Sciatic nerve (tissue), 2 donors: ENCODE measurements at places on chromosomes 5 and 9.

- no peak for DNase-seq
Measured at GRCh38 chr9:13939701-13940490, 374.0 kb downstream of the NFIB start.

DNA sequence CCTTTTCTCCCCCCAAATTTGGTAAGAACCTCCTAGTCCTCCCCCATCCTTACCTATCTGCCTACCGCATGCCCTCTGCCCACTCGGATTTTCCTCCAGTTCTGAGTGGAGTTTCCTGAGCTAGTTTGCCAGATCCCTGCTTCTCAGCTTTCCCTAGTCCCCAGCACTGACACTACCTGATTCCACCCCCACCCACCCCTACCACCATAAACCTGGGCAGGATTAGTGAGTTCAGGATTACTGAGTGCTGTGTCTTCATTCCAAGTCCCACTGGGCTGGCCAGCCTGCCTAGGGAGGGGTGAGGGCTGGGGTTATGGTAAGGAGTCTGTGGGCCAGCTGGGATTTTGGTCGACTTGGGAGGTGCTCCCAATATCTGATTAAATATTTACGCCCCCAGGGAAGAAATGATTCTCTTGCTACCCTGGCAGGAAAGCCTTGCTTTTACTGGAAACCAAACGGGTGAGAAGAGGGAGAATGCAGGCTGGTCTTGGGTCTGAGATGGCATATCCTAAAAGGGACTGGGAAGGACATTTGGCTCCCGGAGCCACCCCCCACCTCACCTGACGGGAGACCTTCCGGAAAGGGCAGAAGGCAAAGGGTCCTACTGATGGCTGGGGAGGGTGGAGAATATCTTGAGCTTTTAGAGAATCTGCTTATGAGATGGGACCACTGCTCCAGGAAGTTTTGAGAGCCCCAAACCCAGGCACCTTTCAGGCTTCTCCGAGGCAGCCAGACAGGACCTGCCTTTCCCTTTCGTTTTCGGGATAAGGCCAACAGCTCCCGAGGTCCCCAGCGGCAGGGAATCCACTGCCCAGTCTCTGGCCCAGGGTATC is 3.7 kb downstream of the PITX1 start:
- no peak for DNase-seq

- DNase-seq = no peak
Measured at GRCh38 chr9:127159325-127159801, 36.9 kb upstream of the ANGPTL2 start.

GRCh38 chr5:107464876-107465275 is 205.9 kb downstream of the EFNA5 start:
- DNase-seq = no peak

- no peak for DNase-seq
Measured at GRCh38 chr9:134267305-134267880, 58.9 kb upstream of the RXRA start.

GRCh38 chr9:128215491-128216409 is 12.6 kb downstream of the DNM1 start:
- no peak for DNase-seq
